Mesothelial cell of epicardium (in vitro differentiated cells): ENCODE measurements at places on chromosomes 1 and 21. TPM values are rescaled to one million over a fixed set of nuclear protein-coding genes. Genes with fewer than 3 reads are reported as not detected.

DNA sequence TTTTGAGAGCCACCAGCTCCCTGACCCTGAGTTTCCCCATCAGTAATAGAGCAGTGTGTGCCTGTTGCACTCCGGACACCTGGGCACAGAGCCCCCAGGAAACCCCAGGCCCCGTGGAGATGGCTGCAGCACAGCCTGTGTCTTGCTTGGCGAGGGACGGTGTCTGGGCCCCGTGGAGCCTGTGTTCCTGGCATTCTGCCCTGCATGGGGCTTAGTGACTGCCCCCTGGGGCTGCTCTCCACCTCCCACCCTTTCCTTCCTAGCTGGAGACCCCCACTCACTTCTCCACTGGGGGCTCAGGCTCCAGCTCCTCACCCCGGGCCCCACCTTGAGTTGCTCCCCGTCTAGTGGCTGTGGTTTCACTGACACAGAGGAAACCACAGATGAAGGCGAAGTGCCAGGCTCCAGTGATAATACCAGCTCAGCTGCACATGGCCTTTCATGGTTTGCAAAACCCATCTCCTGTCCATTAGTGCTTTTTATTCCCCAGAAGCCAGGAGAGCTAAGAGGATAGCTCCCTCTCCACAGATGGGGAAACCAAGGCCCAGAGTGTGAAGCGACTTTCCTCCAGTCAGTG is 39.4 kb downstream of the DMRTB1 start:
- no peaks in the 10 kb centered on the region for H3K36me3 ChIP-seq
- peaks cover 39% of the 10 kb centered on the region for H3K27me3 ChIP-seq
- no peak overlapping the region for H3K4me3 ChIP-seq
- H3K27ac ChIP-seq: no peak overlapping the region
- no peak for DNase-seq

DNA sequence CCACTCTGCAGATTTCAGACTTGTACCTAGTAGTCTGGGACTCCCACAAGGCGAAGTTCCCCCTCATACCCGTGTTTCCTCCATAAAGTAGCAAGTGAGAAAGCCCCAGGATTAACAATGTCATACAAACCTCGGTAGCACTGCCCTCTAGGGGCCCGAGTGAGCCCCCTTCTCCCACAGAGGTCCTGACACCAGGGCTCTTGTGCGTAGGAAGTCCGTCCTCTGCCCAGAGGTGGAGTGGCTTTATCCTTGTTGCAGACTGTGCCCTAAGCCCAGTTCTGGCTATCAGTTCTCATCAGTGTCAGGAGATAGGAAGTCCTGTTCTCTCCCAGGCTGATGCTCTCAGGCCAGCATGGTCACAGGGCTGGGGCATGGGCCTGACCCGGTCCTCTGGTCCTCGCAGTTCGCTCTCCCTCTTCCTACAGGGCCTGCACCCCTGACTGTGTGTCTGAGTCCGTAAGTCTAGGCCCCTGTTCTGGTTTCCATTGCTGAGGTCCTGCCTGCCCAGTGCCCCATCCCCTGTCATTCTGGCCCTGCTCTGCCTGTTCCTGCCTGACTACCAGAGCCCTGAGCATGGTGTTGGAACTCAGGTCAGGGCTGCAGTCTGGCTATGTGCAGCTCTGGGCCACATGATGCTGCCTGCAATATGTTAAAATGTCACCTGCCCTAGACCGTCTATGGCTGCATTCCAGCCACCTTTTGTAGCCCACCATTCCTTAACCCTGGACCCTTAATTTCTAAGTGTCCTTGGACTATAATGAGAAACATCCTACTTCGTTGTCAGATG is 285.6 kb downstream of the ASTN1 start:
- no peaks in the 10 kb centered on the region for H3K36me3 ChIP-seq
- DNase-seq: no peak
- H3K4me1 ChIP-seq: no peaks in the 10 kb centered on the region
- H3K27ac ChIP-seq: no peak overlapping the region
- no peak overlapping the region for H3K4me3 ChIP-seq
- peaks cover 18% of the 10 kb centered on the region for H3K27me3 ChIP-seq

GRCh38 chr1:168637350-168637991 is 61.1 kb downstream of the XCL1 start:
- H3K4me1 ChIP-seq: peaks cover 21% of the 10 kb centered on the region
- no peak overlapping the region for H3K4me3 ChIP-seq
- no peak overlapping the region for H3K27ac ChIP-seq
- no peak for DNase-seq
- H3K36me3 ChIP-seq: no peaks in the 10 kb centered on the region
- H3K27me3 ChIP-seq: no peaks in the 10 kb centered on the region

DNA sequence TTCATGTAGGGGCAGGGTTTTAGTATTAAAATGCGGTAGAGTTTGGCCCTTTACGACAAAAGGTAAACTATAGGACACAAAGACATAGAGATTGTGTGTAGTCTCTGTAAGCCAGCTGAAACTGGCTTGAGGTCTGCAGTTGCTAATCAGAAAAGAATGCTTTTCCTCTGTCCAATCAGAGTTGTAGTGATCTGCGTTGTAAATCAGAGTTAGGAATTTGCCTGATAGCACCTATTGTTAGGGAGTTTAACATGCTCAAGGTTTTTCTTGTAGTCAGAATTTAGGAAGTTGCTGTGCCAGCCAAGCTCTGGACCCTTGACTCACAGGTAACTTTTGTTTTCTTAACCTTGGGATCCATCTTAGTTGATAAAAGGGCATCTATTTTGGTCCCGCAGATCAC is 61.2 kb upstream of the VTCN1 start:
- H3K4me3 ChIP-seq: no peak overlapping the region
- H3K4me1 ChIP-seq: peaks cover 69% of the 10 kb centered on the region
- no peak for DNase-seq
- H3K27me3 ChIP-seq: no peaks in the 10 kb centered on the region
- peaks cover 9% of the 10 kb centered on the region for H3K36me3 ChIP-seq

DNA sequence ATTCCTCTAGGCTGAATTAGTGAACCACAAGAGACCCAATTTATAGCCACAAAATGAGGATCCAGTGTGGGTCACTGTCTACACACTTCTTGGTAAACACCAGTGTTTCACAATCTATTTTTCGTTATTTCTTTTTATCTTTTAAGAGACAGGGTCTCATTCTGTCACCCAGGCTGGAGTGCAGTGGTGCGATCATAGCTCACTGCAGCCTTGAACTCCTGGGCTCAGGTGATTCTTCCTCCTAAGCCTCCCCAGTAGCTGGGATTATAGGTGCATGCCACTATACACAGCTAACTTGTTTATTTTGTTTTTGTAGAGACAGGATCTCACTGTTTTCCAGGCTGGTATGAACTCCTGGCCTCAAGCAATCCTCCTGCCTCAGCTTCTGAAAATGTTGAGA is 29.3 kb upstream of the SLC45A3 start:
- peaks cover 11% of the 10 kb centered on the region for H3K36me3 ChIP-seq
- no peaks in the 10 kb centered on the region for H3K27me3 ChIP-seq
- H3K27ac ChIP-seq: no peak overlapping the region
- no peak for DNase-seq
- H3K4me1 ChIP-seq: peaks cover 23% of the 10 kb centered on the region

- H3K4me3 ChIP-seq: no peak overlapping the region
- no peaks in the 10 kb centered on the region for H3K27me3 ChIP-seq
- H3K36me3 ChIP-seq: peaks cover 2% of the 10 kb centered on the region
- H3K27ac ChIP-seq: no peak overlapping the region
- no peak for DNase-seq
These were observed 161.4 kb downstream of the KAZN start for GRCh38 chr1:14759843-14760242.

- H3K36me3 ChIP-seq: no peaks in the 10 kb centered on the region
- DNase-seq: no peak
- H3K27ac ChIP-seq: no peak overlapping the region
- H3K4me3 ChIP-seq: no peak overlapping the region
- H3K27me3 ChIP-seq: peaks cover 19% of the 10 kb centered on the region
These were observed 228.3 kb upstream of the ZP4 start for GRCh38 chr1:238119060-238119459.

- peaks cover 4% of the 10 kb centered on the region for H3K4me1 ChIP-seq
- H3K4me3 ChIP-seq: no peak overlapping the region
- H3K27ac ChIP-seq: no peak overlapping the region
These were observed 39.5 kb upstream of the CAPZB start for GRCh38 chr1:19524791-19525190.

DNA sequence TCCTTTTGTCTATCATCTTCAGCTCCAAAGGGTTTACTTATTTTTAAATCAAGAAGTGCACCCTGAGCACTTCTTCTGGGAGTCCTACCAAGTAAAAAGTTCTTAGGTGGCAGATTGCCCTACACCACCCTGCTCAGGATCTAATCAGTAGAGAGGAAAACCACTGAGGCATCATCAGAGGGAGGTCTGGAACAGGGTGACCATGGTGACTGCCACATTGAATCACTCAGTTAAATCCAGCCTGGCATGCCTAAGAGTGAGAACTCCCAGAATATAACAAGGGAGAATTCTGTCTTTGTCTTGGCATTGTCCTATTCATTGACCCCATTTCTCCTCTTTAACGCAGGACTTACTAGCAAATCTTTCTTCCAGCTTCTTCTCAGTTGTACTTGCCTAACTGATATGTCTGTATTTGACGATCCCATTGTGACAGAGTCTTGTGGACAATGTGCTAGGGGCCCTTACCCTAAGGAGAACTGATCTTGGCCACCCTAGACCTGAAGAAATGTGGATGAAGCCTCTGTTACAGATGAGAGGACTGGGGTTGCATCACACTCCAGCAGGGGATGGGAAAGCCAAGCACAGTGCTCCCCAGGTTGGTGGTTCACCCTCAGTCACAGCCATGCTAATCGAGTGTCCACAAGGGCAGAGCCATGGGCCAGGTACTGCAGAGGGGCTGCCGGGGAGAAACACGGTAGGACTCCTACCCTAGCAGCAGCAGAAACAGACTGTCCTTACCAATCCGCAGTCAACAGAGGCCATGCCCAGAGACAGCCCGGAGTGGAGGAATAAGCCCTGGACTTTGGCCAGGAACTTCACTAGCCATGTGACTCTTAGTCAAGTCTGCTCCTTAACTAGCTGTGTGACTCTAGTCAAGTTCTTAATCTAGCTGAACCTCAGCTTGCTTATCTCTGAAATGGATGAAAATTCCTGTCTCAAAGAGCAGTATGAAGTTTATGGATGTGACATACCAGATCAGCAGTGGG is 15.4 kb downstream of the PKP1 start:
- H3K36me3 ChIP-seq: no peaks in the 10 kb centered on the region
- H3K4me3 ChIP-seq: no peak overlapping the region
- H3K27ac ChIP-seq: no peak overlapping the region

DNA sequence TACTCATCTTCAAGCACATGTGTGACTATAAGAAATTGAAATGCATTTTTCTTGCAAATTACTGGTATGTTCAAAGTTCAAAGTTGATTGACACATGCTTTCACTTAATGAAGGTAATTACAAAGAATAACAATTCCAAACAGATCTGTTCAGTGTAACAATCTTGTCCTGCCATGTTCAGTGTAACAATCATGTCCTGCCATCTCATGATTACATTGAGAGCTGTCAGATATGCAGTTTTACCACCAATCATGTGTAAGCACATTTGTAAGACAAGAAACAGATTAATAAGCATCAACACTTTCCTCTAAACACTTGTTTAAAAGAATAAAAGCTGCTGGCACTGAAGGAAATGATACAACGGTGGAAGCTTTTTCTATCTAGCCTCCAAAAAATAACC is 80.3 kb upstream of the ZNF281 start:
- H3K4me1 ChIP-seq: peaks cover 9% of the 10 kb centered on the region
- no peaks in the 10 kb centered on the region for H3K36me3 ChIP-seq
- H3K4me3 ChIP-seq: no peak overlapping the region
- no peak for DNase-seq
- no peak overlapping the region for H3K27ac ChIP-seq

DNA sequence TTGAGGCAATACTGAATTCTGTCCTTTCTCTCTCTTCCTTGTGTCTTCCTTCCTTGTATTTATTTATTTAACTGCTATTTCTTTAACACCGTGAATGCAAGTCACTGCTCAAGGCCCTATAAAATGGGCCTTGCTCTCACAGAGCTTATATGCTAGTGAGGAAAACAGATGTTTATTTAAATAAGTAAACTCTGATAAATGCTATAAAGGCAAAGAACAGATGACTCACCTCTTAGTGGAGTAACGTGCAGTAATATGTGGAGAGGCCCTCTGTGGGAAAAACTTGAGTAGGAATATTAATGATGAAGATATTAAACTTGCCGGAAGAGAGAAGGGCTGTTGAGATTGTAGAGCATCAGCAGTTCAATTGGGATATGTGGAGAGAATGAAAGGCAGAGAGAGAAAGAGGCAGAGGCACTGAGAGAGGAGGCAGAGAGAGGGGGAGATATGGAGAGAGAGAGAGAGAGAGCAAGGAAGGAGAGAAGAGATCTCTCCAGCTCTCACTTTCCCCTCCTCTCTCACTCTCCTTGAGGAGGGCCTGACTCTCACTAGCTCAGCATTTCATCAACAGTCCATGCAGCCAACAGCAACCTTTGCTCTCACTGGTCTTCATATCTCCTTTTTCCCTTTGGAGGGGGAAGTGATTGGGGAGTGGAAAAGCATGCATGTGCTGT is 322.2 kb downstream of the LMX1A start:
- peaks cover 3% of the 10 kb centered on the region for H3K4me1 ChIP-seq
- peak overlapping the region; percentile 39 for H3K27ac ChIP-seq
- no peak overlapping the region for H3K4me3 ChIP-seq
- H3K36me3 ChIP-seq: no peaks in the 10 kb centered on the region

DNA sequence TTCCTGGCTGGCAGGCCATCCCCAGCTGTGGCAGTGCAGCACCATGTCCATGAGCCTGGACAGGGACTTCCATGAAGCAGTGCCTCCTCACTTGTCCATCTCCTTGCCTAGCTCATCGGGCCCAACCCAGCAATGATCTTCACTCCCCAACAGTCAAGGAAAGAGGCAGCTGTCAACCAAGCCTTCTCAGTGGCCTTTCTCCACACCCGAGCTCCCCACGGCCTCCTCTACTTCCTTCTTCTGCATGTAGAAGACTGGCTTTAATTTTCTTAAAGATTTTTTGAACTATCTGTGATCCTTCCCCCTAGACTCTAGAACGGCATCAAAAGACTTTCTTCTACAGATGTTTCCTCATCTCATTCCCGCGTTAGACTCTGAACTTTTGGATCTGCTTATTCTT is 65.5 kb upstream of the COA6 start:
- no peak overlapping the region for H3K27ac ChIP-seq
- no peaks in the 10 kb centered on the region for H3K36me3 ChIP-seq
- H3K4me3 ChIP-seq: no peak overlapping the region
- no peak for DNase-seq

GRCh38 chr21:21001591-21002100 is 3.4 kb downstream of the NCAM2 start:
- no peaks in the 10 kb centered on the region for H3K36me3 ChIP-seq
- no peak overlapping the region for H3K27ac ChIP-seq
- peaks cover 45% of the 10 kb centered on the region for H3K4me1 ChIP-seq
- H3K4me3 ChIP-seq: no peak overlapping the region

DCST1 gene
- 0.58 TPM in 1 of 3 replicates, not detected in the others for total RNA-seq

KIF17 gene
- 0.40 to 0.86 TPM (median 0.44 TPM) in 3 replicates for total RNA-seq

JMJD4 gene
- 20.6 to 26.4 TPM (median 20.8 TPM) in 3 replicates for total RNA-seq

OPTC gene
- total RNA-seq: not detected in 3 replicates

MTARC2 gene
- 10.7 to 12.5 TPM (median 12.2 TPM) in 3 replicates for total RNA-seq

GIPC2 gene
- 0.18 to 0.23 TPM (median 0.20 TPM) in 3 replicates for total RNA-seq

DNASE2B gene
- total RNA-seq: not detected in 3 replicates

CBR3 gene
- 0.31 TPM in 1 of 3 replicates, not detected in the others for total RNA-seq

AUNIP gene
- total RNA-seq: 2.4 to 2.8 TPM (median 2.7 TPM) in 3 replicates
